ENCODE measurements at places on chromosomes 4 and X. TPM values are rescaled to one million over a fixed set of nuclear protein-coding genes. Genes with fewer than 3 reads are reported as not detected.
A peak's percentile ranks its signal among the peaks of the same experiment; 100 is the strongest.

The PDGFRA gene
- 154 TPM for total RNA-seq

The RNF175 gene
- total RNA-seq = 5.9 TPM

The FAM156A gene
- total RNA-seq = 9.5 TPM

The RBM47 gene
- total RNA-seq = 66.6 TPM

The ZGRF1 gene
- total RNA-seq = 4.9 TPM

The SORCS2 gene
- total RNA-seq = 0.80 TPM

The CFP gene
- 3.3 TPM for total RNA-seq

The DMP1 gene
- not detected for total RNA-seq

The PRSS12 gene
- total RNA-seq = 0.64 TPM

The CT45A5 gene
- not detected for total RNA-seq

The FAM184B gene
- not detected for total RNA-seq

DNA sequence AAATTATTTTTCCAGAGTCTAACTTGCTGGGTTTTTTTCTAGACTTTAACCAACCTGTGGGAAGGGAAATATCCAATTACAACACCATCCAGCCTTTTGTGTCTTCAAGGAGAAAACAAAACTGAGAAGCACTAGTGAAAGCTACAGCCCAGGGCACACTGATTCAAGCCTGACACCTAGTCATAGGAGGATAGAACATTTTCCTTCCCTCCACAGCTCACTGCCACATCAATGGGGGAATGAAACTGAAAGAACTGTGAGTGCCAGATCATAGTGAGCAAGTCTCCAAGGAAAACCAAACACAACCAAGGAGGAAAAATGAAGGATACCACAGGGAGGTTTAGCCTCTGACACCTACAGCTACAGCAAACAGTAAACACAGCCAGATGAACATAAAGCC, 43.3 kb upstream of the MAGEA8 start:
- DNase-seq = no peak

DNA sequence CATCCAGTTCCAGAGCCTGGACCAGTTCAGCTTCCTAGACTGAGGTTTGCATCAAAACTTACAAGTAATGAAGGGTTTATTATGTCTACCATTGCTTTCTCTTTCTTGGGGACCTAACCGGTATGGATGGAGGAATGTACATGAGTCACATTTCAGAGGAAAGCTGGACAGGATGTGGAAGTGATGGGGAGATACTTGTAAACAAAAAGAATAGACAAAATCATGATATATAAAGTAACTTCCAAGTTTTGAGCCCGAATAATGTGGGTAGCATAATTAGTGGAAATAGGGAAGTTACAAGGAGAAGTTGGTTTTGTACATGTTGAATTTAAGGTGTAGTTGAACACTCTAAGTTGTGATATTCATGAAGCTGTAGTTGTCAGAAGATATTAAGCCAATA, 15.0 kb downstream of the FNIP2 start:
- no peak for DNase-seq

DNA sequence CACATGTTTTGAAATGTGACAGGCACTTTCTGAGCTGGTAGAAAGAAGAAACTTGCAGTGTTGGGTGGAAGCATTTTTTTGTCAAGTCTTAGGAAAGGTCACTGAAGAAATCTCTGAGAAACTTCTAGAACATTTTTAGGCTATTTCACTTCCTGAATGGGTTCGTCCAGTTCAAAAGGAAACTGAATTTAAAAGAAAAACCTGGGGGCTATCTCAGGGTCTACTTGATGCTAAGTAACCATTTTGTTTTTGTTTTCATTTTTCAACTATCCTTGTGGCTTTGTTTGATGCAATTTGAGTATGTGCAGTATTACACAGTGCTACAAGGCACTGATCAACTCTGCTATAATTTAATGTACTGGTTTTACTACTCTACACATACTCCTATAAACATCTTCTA, 34.0 kb upstream of the AMOT start:
- no peak for DNase-seq

DNA sequence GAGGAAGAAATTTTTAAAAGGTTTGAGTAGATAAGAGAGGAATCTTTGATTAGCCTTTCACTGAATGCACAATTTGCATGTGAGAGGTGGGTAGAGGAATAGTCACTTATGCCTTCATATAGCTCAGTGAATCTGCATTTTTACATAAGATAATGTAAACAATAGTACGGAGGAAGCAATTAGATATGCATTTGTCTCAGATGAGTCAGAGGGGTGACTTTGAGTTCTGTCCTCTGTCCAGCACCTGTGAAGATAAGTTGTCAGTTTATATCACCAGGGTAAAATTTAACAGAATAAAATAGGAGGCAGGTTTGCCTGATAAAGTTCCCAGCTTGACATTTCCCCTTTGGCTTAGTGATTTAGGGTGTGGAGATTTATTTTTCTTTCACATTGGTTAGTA, 841.9 kb downstream of the PCDH18 start:
- DNase-seq = no peak

DNA sequence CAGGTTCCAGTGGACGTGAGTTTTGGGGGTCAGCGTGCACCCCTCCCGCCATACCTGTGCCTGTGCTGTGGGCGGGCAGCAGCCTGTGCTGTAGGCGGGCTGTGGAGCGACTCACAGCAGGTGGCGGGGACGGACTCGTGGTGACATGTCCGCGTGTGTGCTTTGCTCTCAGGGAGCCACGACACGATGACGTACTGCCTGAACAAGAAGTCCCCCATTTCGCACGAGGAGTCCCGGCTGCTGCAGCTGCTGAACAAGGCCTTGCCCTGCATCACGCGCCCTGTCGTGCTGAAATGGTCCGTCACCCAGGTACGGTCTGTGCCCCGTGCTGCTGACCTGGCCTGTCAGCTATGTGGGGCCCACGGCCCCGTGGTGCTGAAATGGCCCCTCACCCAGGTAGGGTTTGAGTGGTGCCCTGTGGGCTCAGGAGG, 7.4 kb downstream of the PLCXD1 start:
- no peak for DNase-seq

GRCh38 chrX:47148946-47149345, 3.9 kb downstream of the RBM10 start:
- DNase-seq = no peak

- peak; percentile 51 for DNase-seq
Measured at GRCh38 chr4:2364654-2365053, 53.8 kb downstream of the ZFYVE28 start.

DNA sequence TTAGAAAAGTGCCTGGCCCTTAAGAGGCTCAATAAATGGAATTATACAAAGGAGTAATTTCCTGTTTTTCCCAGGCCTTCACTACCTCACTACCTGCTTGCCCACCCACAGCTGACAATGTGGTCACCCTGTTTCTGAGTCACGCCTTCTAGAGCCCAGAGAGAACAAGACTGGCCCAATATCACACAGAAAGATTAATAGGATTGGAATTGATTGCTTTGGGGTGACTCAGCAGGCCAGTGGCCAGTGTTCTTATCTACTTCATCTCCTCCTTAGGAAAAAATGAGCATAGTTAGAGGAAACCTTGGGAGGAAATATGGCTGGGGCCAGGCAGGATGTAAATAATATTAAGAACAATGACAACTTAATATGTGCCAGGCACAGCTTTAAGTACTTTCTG, 4.5 kb upstream of the FGF16 start:
- DNase-seq = no peak

GRCh38 chrX:32451954-32452695, 759.2 kb downstream of the DMD start:
- no peak for DNase-seq

DNA sequence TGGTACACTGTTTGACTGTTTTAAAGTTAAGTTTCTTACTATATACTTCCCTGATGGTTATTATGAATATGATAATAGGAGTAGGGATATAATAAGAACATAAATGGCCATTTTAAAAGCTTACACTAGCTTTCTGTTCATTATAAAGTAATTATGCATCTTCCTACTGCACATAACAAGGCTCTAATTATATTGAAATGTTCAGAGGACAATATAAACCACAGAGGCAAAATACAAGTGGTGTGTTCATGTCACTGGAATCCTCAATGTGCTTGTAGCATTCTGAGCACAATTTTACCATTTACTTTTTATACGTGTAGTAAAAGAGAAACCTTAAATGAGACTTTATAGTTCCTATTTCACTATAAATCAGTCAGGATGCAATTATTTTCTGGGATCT, 268.3 kb downstream of the TMA16 start:
- DNase-seq = no peak

- DNase-seq = no peak
Measured at GRCh38 chr4:43331226-43332051, 438.9 kb downstream of the GRXCR1 start.

DNA sequence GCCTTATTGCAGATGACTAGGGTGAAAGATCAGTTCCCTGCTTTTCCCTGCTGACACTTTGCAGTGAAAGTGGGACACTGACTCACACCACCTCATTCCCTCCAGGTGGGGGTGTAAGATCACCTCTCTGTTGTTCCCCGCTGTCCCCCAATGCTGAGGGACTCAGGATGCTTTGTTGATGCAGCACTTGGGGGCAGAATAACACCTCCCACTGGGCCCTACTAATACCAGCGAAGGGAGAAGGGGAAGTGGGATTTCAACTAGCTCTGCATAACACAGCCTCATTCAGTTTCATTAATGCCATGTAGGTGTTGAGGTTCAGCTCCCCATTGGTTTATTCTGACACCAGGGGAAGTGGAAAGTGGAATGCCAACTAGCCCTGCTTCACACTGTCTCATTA, 43.6 kb upstream of the IL1RAPL2 start:
- DNase-seq = no peak

GRCh38 chr4:128802680-128803628, 6.5 kb upstream of the JADE1 start:
- DNase-seq = no peak

DNA sequence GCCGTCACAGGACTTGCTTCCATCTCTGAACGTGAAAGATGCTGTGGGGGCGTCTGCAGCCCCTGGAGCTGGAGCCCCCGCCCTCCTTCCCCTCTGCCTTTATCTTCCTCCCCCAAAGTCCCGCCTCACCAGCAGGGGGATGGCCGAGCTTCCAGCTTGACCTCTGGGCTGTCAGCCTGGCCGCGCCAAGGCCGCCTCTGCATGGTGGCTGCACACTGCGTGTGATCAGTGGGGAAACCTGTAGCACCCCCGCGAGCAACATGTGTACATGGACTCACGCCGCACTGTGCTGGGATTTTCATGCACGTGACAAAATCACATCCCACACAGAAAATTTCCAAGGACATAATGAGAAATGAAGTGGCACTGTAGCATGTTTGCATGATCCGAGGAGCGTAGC, 26.5 kb upstream of the PSAPL1 start:
- DNase-seq = no peak

DNA sequence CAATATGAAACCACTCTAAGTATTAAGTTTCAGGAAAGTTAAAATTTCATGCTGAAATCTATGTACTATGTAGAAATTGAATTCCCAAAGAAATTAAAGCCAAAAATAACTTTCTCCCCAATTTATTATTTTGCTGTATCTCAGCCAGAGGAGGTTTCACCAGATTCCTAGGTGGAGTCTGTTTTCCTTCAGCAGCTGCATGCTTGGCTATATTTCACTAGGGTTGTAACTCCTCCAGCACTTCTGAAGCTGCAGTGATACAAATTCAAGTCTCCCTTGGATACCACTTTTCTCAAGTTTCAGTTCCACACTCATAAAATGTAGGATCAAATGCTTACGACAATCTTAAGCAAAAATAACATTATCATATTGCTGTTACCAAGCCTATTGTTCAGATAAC, 41.2 kb upstream of the ZC4H2 start:
- DNase-seq = no peak

- DNase-seq = no peak
Measured at GRCh38 chr4:5660185-5660584, 48.2 kb downstream of the EVC2 start.

DNA sequence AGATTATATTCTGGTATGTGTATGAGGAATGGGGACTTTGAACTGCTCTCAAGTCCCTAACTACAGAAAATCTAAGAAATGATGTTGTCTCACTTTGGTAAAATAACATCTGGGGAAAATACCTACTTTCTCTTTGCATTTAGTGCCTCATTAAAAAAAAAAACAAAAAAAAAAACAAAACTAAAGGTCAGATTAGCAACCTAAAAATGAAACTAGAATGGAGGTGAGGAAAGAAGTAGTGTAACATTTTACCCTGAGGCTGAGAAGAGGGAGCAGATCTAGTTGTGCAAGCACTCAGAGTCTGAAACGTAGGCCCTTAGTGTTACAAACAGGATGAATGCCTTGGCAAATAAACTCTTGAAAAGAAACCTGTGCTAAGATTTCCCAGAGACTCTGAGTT, 56.0 kb downstream of the VGLL1 start:
- no peak for DNase-seq

DNA sequence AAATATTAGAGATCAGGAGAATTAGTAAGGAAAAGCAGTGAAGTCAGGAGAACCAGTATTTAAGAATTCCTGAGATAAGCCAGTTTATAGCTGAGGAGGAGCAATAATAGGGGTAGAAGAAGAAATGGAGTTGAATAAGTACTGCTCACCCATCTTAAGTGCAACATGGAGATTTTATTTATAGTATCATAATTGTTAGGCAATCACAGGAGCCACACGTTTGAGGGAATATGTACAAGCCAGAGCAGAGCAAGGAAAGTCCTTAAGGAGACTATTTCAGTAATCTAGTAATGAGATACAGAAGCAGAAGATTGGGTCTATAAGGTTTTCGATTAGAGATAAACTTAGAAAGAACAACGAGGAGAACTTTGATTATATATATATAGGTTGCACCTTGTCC, 145.0 kb downstream of the KDM6A start:
- no peak for DNase-seq

DNA sequence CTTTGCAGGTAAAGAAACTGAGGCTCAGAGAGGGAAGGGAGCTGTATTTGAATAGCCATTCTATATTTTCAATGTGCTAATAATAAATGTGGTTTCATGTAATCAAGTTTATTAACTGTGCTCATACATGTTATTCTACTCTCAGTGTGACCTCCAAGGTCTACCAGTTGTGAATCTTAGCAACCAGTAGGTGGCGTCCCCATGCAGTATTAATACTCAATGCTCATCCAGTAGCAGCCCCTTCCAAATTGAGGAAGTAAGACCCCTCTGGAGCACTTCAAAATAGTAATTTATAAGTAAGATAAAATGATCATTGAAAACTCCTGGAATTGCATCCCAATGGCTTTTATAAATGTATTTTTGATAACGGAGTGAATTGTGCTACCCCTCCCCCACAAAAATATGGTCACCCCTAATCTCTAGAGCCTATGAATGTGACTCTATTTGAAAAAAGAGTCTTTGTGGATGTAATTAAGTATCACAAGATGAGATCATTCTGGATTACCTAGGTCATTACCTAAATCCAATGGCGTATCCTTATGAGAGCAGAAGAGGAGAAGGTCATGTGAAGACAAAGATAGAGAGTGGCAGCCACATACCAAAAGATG, 20.4 kb upstream of the SEPSECS start:
- no peak for DNase-seq

- DNase-seq = no peak
Measured at GRCh38 chrX:129495900-129496299, 27.4 kb downstream of the SMARCA1 start.

- DNase-seq = no peak
Measured at GRCh38 chr4:142331132-142331531, 515.0 kb downstream of the INPP4B start.

GRCh38 chr4:169215656-169216055, 55.1 kb downstream of the SH3RF1 start:
- no peak for DNase-seq

GRCh38 chr4:150854600-150854999, 160.5 kb downstream of the LRBA start:
- no peak for DNase-seq
